Tibial nerve (tissue), 4 donors: ENCODE measurements at places on chromosomes 3 and 15. TPM values are rescaled to one million over a fixed set of nuclear protein-coding genes. Genes with fewer than 3 reads are reported as not detected.

The CA12 gene
- total RNA-seq: 0.22 TPM

The TLR9 gene
- 0.39 TPM for total RNA-seq

The DNAJA4 gene
- 16.8 TPM for total RNA-seq

The GRK7 gene
- total RNA-seq: not detected

The BFSP2 gene
- total RNA-seq: not detected

The SEMA3B gene
- 259 TPM for total RNA-seq

The SST gene
- total RNA-seq: not detected

The PXYLP1 gene
- 10.1 TPM for total RNA-seq

The GRM2 gene
- 2.6 TPM for total RNA-seq

The LMAN1L gene
- total RNA-seq: 0.42 TPM
